T1000 (cell line): ENCODE measurements at places on chromosomes 7 and 10.

- peak; percentile 87 for DNase-seq
Measured at GRCh38 chr10:68153473-68154210, 44.4 kb downstream of the MYPN start.

DNA sequence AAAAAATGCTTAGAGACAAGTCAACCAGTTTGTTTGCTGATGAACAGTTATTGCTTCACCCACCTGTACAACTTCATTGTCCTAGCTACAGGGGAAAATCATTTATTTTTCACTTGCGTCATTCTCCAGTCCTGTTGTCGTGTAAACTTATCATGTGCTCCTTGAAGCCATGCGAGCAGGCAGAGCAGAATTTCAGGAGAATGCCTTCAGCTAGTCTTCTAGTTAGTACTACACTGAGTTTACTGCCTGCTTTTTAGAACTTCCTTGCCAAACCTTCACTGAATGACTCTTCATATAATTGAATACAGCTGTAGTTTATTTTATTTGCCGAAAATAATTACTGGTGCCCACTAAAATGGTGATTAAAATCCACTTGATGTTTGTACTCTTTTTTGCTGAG lies 15.6 kb downstream of the RPA3 start:
- DNase-seq: no peak

GRCh38 chr7:30200591-30200990 lies 65.8 kb downstream of the MTURN start:
- no peak for DNase-seq

DNA sequence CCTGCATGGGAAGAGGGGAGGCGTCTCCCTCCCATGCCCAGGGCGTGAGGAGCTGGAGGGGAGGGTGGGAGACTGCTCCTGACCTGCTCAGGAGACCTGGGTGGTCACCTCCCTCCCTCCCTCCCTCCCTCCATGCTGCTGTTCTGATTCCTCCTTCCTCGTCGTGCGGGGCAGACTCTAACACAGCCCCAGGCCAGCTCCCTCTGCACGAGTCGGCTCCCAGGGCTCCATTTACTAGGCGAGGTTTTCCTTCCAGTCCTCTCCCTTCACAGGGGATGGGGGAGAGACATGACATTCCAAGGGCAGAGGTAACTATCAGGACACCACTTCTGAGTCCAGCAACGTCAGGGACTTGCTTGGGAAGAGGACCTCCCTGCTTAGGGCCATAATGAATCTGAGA lies 23.6 kb downstream of the VIPR2 start:
- no peak for DNase-seq

DNA sequence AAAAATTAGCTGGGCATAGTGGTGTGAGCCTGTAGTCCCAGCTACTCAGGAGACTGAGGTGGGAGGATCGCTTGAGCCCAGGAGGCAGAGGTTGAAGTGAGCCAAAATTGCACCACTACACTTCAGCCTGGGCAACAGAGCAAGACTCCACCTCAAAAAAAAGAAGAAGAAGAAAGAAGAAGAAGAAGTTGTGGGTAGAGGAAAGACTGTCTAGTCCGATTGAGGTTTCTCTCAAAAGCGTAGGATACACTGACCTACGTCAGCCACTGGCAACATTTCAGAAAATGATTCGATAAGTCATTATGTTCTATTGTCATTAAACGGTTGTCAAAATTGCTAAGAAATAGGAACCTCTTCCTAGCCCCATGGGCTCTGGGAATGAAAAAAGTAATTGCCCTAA lies 22.3 kb upstream of the RHBDD2 start:
- no peak for DNase-seq

DNA sequence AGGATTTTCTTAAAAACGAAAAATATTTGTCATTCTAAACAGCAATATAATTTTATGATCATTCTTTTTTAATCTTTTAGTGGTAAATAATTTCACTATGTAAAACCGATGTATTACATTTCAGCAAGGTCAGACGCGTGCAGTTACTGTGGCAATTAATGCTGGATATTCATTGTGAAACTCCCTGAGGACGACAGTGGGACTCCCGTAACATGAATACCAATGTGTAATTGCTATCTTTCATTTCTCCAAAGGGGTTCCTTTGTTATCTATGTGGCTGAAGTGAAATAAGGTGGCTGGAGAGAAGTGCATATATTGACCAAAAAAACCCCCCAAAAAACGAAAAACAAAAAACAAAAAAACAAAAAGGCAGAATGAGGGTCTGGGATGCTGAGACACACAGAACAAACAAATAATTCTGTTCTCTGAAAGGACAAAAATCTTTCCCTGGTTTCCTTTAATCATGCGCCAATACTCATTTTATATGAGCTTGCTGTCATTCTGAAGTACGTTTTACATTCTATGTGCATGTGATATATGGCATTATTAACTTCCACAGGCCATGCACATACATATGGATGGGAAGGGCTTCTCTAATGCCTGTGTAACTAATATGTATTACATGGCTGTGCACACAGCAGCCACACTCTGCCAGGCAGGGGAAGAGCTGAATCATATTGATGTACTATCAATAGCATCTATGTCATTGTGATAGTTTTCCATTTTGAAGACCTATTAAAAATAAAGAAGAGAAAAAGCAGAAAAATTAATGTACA lies 161.4 kb downstream of the RAPGEF5 start:
- DNase-seq: no peak
